Heart left ventricle (tissue), 16 donors: ENCODE measurements at places on chromosomes 12 and 14. TPM values are rescaled to one million over a fixed set of nuclear protein-coding genes. Genes with fewer than 3 reads are reported as not detected.

GRCh38 chr14:67765192-67765834, 51.1 kb downstream of the ZFYVE26 start:
- no peak for DNase-seq

- DNase-seq: peak; percentile 24
Measured at GRCh38 chr12:10339053-10339840, 31.6 kb downstream of the KLRD1 start.

The HEATR5A gene
- 22.4 TPM for polyA plus RNA-seq

GRCh38 chr12:6548556-6548955, 7.3 kb downstream of the IFFO1 start:
- no peak for DNase-seq

DNA sequence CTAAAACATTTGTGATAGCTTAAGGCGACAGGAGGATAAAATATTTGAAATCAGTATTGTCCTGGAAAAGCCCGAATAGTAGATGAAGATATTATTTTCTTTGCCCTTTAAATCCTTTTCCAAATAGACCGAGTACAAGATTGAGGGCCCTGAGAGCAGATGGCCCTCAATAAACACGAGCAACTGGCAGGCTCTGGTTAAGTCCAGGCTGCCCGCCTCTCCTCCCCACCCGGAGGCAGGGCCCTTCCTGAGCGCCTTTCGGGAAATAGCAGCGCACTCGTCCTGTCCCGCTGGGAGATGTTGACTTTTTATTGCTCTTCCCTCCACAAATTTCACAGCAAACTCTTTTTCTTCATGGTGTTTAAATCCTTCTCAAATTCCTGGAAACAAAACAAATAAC, 50.8 kb upstream of the MAX start:
- DNase-seq: no peak

GRCh38 chr12:42568952-42569915, 20.3 kb downstream of the PRICKLE1 start:
- no peak for DNase-seq

The AKAP5 gene
- polyA plus RNA-seq: 0.08 TPM

The NT5DC3 gene
- polyA plus RNA-seq: 0.95 TPM

The RPL10L gene
- polyA plus RNA-seq: not detected

DNA sequence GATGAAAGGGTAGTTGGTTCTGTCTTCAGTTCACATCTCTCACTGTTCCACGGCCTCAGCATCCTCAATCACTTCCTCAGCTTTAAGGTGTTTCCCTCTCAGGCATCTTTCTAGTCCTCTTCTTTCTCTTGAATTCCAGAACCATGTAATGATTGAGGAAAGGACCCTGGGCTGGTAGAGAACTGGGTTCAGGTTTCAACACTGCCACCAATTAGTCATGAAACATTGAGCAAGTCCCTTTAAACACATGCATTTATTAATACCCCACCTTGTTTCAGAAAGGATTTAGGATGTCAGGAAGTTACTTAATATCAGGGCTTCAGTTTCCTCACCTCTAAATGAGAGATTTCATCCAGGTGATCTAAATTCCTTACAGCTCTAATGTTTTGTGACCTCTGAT, 7.2 kb downstream of the DMAC2L start:
- no peak for DNase-seq

The NACA gene
- polyA plus RNA-seq: 848 TPM

The FAM90A1 gene
- 0.19 TPM for polyA plus RNA-seq

DNA sequence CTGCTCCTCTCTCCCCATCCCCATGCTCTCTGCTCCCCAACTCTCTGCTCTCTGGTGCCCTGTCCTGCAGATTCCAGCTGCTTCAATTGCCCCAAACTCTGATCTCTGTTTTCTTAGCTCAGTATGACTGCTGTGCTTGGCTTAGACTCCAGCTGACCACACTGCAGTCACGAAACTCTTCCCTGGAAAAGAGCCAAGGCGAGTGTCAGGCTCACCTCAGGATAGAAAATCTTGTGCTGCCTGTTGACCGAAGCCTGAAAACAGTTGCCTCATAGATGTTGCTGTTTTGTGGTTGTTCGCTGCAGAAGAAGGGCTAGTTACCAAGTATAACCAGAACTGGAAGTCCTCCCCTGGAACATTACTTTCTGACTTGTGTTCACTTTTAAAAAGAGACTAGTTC, 6.7 kb upstream of the STON2 start:
- no peak for DNase-seq

GRCh38 chr12:122227341-122227740, 1.5 kb upstream of the DIABLO start:
- DNase-seq: no peak

DNA sequence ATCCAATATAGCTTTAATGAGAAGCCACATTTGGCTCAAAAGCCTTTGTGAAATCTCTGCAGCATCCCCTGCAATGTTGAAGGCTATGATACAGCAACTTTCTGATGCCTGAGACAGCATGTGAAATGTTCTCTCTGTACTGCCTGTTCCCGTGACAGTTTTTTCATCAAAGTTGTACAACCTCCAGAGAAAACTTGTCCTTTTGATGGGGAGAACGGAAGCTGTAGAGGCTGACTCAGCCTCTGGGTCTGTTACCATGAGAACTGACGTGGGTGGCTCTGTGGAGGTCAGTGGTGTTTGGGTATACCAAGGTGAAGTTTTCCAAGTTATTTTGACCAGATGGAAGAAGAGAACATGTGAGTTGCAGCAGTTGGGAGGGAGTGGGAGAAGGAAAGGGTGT, 17.0 kb downstream of the SLC4A8 start:
- no peak for DNase-seq

The PRIMA1 gene
- polyA plus RNA-seq: 27.5 TPM

GRCh38 chr12:92136026-92136730, 9.5 kb downstream of the BTG1 start:
- no peak for DNase-seq

GRCh38 chr14:45253754-45254310, 830 bp upstream of the MIS18BP1 start:
- peak; percentile 34 for DNase-seq

The DNAJC22 gene
- 0.11 TPM for polyA plus RNA-seq

- no peak for DNase-seq
Measured at GRCh38 chr14:104938436-104938835, 13.8 kb downstream of the PLD4 start.

DNA sequence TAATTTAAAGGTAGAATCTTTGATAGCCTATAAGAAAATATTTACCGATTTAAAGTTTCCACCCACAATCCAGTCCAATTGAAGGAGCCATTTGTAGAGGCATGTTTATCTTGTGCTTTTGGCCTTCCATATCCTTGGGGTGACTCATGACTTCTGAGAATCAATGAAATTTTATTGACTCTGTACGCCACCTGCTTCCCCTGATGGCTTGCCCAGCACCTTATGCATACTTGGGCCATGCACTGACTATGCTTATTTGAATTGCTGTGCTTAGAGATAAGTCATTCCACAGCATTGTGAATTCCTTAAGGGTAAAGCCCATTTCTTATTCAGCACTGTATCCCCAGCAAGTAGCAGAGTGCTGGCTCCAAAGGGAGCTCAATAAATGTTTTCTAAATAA, 954.8 kb upstream of the SEL1L start:
- DNase-seq: no peak

The ALG10 gene
- 3.8 TPM for polyA plus RNA-seq

- peak; percentile 47 for DNase-seq
Measured at GRCh38 chr14:52069307-52070050, 620 bp upstream of the NID2 start.

DNA sequence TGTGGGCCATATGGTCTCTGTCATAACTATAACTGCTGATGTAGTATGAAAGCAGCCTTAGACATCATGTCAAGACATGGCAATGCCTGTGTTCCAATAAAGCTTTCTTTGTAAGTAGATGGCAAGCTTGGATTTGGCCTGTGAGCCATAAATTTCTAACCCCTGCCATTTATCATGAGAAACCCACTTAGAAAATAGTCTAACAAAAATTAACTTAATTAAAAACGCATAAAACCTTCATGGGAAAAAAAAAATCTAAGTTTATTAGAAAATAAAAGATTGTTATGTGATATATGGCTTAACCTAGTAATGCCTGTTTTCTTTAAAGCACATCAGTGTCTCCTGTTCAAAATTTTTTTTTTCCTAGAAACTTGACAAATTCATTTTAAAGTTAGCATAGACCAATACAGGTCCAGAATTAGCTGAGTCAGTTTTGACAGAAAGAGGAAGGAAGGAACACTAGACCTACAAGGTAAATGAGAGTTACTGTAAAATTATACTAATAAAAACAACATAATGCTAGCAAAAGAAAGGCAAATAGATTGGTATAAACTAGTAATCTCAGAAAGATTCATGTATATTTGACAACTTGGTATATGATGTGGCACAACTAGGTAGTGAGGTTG, 68.2 kb downstream of the USP15 start:
- no peak for DNase-seq

- DNase-seq: no peak
Measured at GRCh38 chr12:8501720-8502119, 11.6 kb upstream of the CLEC4D start.

- DNase-seq: no peak
Measured at GRCh38 chr12:46660276-46660675, 165.5 kb downstream of the SLC38A4 start.

- no peak for DNase-seq
Measured at GRCh38 chr12:67609226-67609870, 39.2 kb upstream of the DYRK2 start.

- DNase-seq: no peak
Measured at GRCh38 chr12:106919910-106920544, 35.7 kb upstream of the TMEM263 start.

DNA sequence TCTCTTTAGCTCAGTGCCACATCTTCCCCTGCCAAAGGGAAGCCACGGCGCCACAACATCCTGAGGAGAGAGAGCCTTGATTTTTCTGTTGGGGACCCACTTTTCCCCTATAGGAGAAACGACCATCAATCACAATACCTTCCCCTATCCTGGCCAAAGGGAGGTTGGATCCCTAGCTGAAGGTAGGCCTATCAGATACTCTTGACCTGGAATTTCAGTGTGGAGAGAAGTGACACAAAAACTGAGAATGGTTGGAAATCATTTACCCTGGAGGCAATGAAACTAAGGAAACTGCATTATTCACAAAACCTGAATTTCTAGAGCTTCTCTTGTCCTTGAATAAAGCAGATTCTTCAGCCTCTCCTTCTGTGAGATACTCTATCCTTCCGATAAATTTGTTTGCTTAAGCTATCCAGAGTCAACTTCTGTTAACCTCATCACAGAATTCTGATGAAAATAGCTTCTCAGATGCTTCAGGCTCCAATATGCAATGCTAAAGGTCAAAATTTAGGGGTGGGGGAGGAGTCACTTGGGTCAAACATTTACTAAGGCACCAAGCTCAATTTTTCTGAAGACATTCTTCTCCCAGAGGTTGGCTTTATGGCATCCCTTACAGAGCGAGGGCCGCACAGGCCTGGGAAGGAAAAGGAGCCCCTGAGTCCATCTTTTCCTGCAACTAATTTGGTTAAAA, 27.0 kb upstream of the DUSP6 start:
- no peak for DNase-seq

The KLRG1 gene
- 3.6 TPM for polyA plus RNA-seq

- no peak for DNase-seq
Measured at GRCh38 chr14:104424406-104425072, 155.0 kb upstream of the C14orf180 start.

The NANOG gene
- polyA plus RNA-seq: not detected

DNA sequence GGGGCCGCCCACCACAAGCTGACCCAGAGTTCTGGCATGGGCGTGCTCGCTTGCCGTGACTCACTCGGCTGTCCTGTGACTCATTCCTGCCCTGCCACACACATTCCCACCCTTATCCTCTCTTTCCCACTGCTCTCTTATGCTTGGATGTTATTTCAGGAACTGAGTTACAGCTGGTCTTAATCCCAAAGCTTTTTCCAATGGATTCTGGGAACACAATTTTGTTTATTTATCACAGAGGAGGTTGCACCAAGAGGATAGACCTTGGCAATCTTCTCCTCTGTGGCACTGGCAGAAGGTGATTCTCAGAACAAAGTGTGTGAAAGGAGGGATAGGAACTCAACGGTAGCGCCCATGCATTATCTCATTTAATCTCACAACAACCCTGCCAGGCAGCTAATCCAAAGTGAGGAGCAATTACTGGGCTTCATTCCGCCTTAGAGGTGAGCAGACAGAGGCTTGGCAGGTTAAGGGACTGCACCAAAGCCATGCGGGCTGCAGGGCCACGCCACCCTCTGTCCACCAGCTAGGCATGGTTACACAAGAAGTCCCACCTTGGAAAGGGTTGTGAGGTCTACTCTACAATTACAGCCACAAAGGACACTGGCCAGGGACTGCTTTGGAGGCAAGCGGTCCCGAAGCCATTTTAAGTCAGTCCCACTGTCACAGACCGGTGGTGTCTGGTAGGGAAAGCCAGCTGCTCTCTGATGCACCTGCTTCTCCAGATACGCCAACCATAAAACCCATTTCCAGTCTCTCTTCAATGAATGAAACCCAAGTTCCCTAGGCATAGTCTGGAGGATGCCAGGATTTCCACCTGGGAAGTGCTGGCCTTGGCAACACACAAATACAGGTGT, 32.9 kb downstream of the SYNE3 start:
- DNase-seq: peak; percentile 87

The PRH2 gene
- not detected for polyA plus RNA-seq

GRCh38 chr12:57894399-57895292, 46.7 kb upstream of the ATP23 start:
- no peak for DNase-seq

The ATP5F1B gene
- polyA plus RNA-seq: 2,223 TPM

GRCh38 chr12:2273288-2273687, 220.5 kb downstream of the CACNA1C start:
- DNase-seq: peak; percentile 48

DNA sequence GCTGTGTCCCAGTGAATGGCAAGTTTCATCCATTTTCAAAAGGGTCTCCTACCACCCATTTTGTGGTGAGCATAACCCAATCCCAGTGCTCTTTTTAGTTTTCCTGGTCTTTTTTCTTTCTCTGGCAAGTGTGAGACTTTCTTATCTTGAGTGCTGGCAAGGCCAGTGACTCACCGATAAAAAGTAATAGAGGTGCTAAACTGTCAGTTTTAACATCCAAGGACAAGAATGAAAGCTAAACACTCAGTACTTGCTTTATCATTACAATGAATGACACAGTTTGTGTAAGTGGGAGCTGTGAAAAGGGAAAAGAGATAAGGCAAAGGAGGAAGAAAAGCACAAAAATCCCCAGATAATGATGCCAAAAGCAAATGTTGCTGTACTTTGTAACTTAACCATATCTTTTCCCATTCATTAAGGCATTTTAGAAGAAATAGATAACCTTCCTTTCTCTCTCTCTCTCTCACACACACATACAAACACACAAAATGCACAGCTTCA, 4.9 kb upstream of the LRIG3 start:
- DNase-seq: no peak

The PIWIL1 gene
- not detected for polyA plus RNA-seq

The C12orf50 gene
- 0.10 TPM for polyA plus RNA-seq

The KLRC2 gene
- polyA plus RNA-seq: not detected

- DNase-seq: no peak
Measured at GRCh38 chr12:22321018-22321605, 13.4 kb downstream of the ST8SIA1 start.

DNA sequence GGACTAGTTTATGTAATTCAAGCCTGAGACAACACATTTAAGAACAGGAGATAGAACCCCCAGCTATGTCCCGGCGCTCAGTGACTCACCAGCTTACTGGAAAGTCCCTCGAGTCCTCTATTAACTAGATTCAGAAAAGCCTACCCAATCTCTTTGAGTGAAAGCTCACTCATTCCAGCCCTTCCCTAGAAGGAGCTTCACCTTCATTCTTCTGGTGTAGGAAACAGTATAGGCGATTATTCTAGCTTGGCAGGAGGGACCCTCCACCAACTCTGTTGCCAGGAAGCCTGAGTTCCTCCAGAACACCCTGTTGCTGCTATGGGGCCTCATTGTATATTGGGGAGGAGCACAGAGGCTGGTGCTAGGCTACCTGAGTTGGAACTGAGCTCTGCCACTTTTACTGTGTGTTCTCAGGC, 57.2 kb upstream of the AEBP2 start:
- no peak for DNase-seq

GRCh38 chr12:111166779-111167540, 201.9 kb downstream of the PHETA1 start:
- peak; percentile 72 for DNase-seq

The FOXA1 gene
- not detected for polyA plus RNA-seq
